ENCODE measurements at places on chromosomes 6 and 20. TPM values are rescaled to one million over a fixed set of nuclear protein-coding genes. Genes with fewer than 3 reads are reported as not detected.

The BPIFA1 gene
- total RNA-seq = not detected

The ADTRP gene
- total RNA-seq = 1.3 TPM

The ADGB gene
- not detected for total RNA-seq

The MPIG6B gene
- not detected for total RNA-seq

The OPN5 gene
- not detected for total RNA-seq

The BNIP5 gene
- not detected for total RNA-seq

The IYD gene
- not detected for total RNA-seq

The OR2B6 gene
- total RNA-seq = not detected

The KIF6 gene
- 0.32 TPM for total RNA-seq

The TDRD6 gene
- under 0.01 TPM for total RNA-seq

The F13A1 gene
- not detected for total RNA-seq

The FGD2 gene
- not detected for total RNA-seq

The ITPA gene
- total RNA-seq = 40.3 TPM

The SAMHD1 gene
- 75.1 TPM for total RNA-seq

The TRIM15 gene
- not detected for total RNA-seq

The RIPPLY2 gene
- total RNA-seq = not detected

The ISM1 gene
- total RNA-seq = 0.64 TPM

The STMND1 gene
- not detected for total RNA-seq

The OR12D3 gene
- not detected for total RNA-seq

The LRRN4 gene
- under 0.01 TPM for total RNA-seq

The KIF16B gene
- 13.4 TPM for total RNA-seq

The COL10A1 gene
- total RNA-seq = 4.3 TPM

The TFAP2A gene
- total RNA-seq = 2.6 TPM

The TNF gene
- total RNA-seq = under 0.01 TPM

The METTL24 gene
- total RNA-seq = not detected

The THBS2 gene
- total RNA-seq = 478 TPM

The TMEM200A gene
- total RNA-seq = 47.7 TPM

The HSPA12B gene
- total RNA-seq = under 0.01 TPM

The DNMT3B gene
- 3.2 TPM for total RNA-seq

The NKAIN2 gene
- not detected for total RNA-seq

The SLC32A1 gene
- not detected for total RNA-seq

The SLA2 gene
- not detected for total RNA-seq

The VNN1 gene
- under 0.01 TPM for total RNA-seq

The GPX5 gene
- not detected for total RNA-seq

The VTA1 gene
- total RNA-seq = 89.8 TPM

The PRSS16 gene
- under 0.01 TPM for total RNA-seq

The OTOR gene
- total RNA-seq = not detected

The C20orf202 gene
- not detected for total RNA-seq

The PSORS1C2 gene
- not detected for total RNA-seq

The GABRR1 gene
- total RNA-seq = not detected

The SIRPD gene
- total RNA-seq = under 0.01 TPM

The COX4I2 gene
- not detected for total RNA-seq

The UFL1 gene
- total RNA-seq = 28.3 TPM

The RAET1G gene
- total RNA-seq = 1.3 TPM

The FRMD1 gene
- not detected for total RNA-seq

The SLC22A2 gene
- under 0.01 TPM for total RNA-seq

The HRH3 gene
- total RNA-seq = not detected

The KCNK15 gene
- 1.7 TPM for total RNA-seq

The WFDC5 gene
- not detected for total RNA-seq

The IFT52 gene
- 35.8 TPM for total RNA-seq

The TRIM26 gene
- total RNA-seq = 21.2 TPM

The OR10C1 gene
- not detected for total RNA-seq

The CFB gene
- 3.5 TPM for total RNA-seq

The CNR1 gene
- total RNA-seq = not detected
